Naive thymus-derived CD4-positive, alpha-beta T cell (primary cell): ENCODE measurements at places on chromosomes 2 and 18. TPM values are rescaled to one million over a fixed set of nuclear protein-coding genes. Genes with fewer than 3 reads are reported as not detected.

Gene SERPINB10
- total RNA-seq = not detected

- no peak for DNase-seq
These were observed 148.4 kb downstream of the EIPR1 start for GRCh38 chr2:3229221-3229620.

GRCh38 chr2:241110089-241110606 is 8.1 kb upstream of the MTERF4 start:
- DNase-seq = no peak

DNA sequence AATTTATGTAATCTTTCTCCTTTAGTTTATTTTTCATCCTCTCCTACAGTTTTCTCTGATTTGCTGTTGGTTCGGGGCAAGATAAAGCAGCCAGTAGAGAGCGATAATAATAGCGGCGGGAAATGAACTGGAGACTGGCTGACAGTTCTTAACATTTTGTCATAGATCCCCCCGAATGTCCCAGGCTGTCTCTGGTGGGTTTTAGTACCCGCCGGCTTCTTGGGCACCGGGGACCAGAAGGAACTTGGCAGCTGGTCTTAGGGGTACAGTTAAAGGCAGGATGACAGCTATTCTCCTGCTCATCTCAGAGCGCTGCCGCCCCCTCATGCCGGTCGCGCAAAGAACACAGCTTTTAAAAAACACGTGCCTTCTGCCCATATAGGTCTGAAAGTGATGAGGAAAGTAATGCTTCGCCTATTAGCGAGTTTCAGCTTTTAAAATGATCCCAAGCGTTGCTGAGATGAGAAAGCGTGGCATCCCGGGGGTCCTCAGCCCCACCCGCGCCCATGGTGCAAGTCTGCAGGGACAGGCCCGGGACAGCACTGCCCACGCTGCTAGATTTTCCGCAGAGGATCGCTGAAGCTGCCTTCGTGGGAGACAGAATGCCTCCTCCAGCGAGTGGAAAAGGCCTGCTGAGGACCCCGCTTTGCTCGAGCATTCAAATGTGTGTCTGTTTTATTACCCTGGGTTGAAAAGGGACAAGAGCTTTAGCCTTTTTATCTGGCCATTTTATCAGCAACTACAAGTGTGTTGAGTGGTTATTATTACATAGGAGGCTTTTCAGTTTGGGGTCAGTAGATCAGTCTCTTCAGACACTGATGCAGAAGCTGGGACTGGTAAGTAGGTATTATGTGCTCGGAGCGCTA is 3.8 kb downstream of the ONECUT2 start:
- DNase-seq = no peak

- DNase-seq = no peak
These were observed 12.3 kb downstream of the FBLN7 start for GRCh38 chr2:112150447-112150846.
